ENCODE measurements at places on chromosomes 4 and X.

DNA sequence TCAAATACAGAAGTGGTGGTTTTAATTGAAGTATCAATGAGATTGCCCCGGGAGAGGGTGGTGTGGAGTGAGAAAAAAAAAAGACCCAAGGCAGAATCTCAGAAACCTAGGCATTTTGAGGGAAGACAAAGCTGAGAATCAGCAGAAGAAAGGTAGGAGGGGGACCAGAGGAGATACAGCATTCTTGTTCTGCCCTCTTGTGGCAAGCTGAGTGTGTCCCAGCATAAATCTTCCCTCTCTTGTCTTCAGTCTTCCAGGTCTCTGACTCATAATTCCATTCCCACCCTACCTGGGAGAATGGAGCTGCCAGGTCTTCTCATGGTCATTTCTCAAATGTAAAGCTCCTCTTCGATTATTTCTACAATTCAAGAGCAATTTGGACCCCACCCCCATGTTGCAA lies 32.7 kb upstream of the MAGED1 start:
- DNase-seq, result no peak

DNA sequence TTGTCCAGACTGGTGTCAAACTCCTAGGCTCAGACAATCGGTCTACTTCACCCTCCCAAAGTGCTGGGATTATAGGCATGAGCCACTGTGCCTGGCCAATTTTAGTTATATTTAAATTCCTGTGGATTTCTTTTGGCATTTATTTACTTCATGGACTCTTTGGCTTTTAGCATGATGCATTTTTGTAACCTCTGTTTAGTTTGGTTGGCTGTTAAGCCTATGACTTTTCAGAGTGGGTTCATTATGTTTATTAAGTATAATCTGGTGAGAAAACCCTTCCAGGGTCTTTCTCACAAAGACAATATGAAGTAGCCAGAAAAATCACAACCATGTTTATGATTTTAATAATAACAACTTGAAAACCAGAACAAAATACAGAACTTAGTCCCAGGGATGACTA lies 49.4 kb downstream of the USP38 start:
- DNase-seq, result no peak

DNA sequence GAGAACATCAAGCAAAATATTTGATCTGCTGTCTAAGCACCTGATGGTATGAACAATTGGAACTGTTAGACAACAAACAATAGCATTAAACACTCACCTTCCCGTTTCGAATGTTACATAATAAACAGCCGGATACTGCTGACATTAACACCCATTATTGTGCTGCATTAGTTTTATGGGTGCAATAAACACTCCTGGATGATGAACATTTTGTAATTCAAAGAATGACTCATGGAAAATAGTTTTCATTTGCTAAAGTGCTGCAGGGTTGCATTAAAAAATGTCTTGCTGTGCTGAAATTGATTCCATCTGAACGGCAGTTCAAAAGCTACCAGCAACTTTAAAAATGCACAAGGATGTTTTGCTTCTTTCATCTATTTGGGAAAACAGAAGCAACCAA lies 100.8 kb upstream of the SORBS2 start:
- no peak for DNase-seq

- DNase-seq, result no peak
These were observed 5.8 kb downstream of the TAFAZZIN start for GRCh38 chrX:154417157-154417556.

DNA sequence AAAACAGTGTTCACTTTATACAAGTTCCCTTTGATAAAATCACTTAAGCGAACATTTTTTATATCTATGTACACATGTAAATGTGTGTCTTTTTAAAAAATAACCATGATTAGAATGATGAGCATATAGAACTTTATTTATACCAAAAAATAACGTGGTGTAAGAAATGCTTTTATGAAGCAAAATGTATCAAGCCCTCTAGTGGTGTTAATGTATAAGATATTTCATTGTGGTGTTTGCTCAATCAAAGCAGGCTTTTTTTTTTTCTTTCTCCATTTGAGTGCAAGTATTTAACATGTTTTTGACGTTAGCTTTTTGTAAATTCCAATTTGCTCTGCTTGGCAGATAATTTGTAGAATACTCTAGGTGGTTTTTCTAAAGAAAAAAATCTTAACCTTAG lies 2092.4 kb upstream of the TENM3 start:
- no peak for DNase-seq

GRCh38 chrX:146127617-146128016 lies 310.0 kb downstream of the SLITRK2 start:
- DNase-seq, result no peak

DNA sequence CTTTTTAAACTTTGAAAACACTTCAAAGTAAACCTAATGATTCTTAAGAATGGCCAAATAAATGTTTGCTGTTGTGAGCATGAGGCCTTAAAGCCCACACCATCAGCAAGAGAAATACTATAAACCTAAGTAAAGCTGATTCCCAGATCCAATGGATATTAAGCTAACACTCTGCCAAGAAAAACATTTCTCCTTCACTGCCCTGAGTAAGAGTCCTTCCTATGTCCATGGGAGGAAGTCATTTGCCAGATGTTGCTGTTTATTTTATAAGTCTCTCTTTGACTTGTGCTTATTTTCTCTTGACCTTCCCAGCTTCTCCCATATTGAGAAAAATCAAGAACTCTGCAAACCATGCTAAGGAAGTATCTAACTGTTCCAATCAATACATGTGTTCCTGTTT lies 154.3 kb upstream of the EDNRA start:
- no peak for DNase-seq

GRCh38 chr4:59671037-59671436 lies 1529.1 kb upstream of the ADGRL3 start:
- DNase-seq, result no peak

- DNase-seq, result no peak
These were observed 32.3 kb upstream of the IRF2 start for GRCh38 chr4:184506527-184507121.

- DNase-seq, result no peak
These were observed 172.5 kb downstream of the PPP3CA start for GRCh38 chr4:101174679-101175345.

GRCh38 chr4:88737307-88737941 lies 39.8 kb upstream of the NAP1L5 start:
- no peak for DNase-seq

DNA sequence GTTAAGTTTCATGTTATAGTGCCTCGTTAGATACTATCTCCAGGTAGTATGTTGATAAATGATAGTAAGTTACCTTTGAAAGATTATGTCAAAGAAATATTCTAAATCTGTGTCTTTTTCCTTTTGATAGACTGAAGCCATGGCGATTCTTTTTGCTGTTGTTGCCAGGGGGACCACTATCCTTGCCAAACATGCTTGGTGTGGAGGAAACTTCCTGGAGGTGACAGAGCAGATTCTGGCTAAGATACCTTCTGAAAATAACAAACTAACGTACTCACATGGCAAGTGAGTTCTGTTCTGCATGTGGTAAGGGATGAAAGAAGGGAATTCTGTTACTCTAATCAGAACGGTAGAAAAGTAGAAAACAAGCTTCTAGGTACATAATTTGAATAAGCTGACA lies 8.2 kb downstream of the VAMP7 start:
- DNase-seq, result no peak

DNA sequence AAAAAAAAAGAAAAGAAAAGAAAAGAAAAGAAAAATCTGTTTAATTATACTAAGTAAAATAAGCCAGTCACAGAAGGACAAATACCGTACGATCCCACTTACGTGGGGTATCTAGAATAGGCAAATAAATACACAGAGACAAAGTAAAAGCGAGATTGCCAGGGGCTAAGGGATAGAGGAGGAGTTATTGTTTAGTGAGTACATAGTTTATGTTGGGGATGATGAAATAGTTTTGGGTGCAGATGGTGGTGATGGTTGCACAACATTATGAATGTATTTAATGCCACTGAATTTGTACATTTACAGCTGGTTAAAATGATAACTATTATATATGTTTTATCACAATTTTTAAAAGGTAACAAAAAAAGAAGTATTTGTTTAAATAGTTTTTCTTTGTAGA lies 7.1 kb downstream of the CA5B start:
- DNase-seq, result no peak

- no peak for DNase-seq
These were observed 2522.1 kb downstream of the ARAP2 start for GRCh38 chr4:33722254-33722653.

Data from cortex of kidney (tissue), 1 donor.